ENCODE measurements at places on chromosomes 2 and 18. TPM values are rescaled to one million over a fixed set of nuclear protein-coding genes. Genes with fewer than 3 reads are reported as not detected.

DSG2 gene
- 1.6 TPM for total RNA-seq

MYO5B gene
- 0.39 TPM for total RNA-seq

TSGA10 gene
- total RNA-seq, result 14.5 TPM

APCDD1 gene
- not detected for total RNA-seq

MAB21L4 gene
- total RNA-seq, result not detected

FTCDNL1 gene
- total RNA-seq, result 2.2 TPM

SPEG gene
- total RNA-seq, result 4.8 TPM

DGKD gene
- 94.4 TPM for total RNA-seq

CXCR2 gene
- total RNA-seq, result 0.25 TPM

GCG gene
- total RNA-seq, result not detected

ACTG2 gene
- 0.22 TPM for total RNA-seq

CDK15 gene
- not detected for total RNA-seq

CDH20 gene
- 0.19 TPM for total RNA-seq

FEV gene
- not detected for total RNA-seq

TWIST2 gene
- total RNA-seq, result not detected

BMP10 gene
- not detected for total RNA-seq

UCN gene
- total RNA-seq, result 4.9 TPM

KCNJ13 gene
- total RNA-seq, result not detected

MYOM1 gene
- 0.39 TPM for total RNA-seq

ITGAV gene
- 11.8 TPM for total RNA-seq

PLCL1 gene
- 2.8 TPM for total RNA-seq

MLPH gene
- 0.36 TPM for total RNA-seq

Data from activated T-cell treated with anti-CD3 and anti-CD28 coated beads, Interleukin-2, amount 50 U/mL, for 72 hours (primary cell).